ENCODE measurements at places on chromosomes 2 and 18.

GRCh38 chr18:56468396-56468795 is 170.0 kb downstream of the TXNL1 start:
- no peak for DNase-seq

GRCh38 chr2:137927846-137928245 is 36.4 kb upstream of the HNMT start:
- no peak for DNase-seq

- DNase-seq = no peak
Observed at GRCh38 chr2:219331560-219332213, 857 bp downstream of the RESP18 start.

DNA sequence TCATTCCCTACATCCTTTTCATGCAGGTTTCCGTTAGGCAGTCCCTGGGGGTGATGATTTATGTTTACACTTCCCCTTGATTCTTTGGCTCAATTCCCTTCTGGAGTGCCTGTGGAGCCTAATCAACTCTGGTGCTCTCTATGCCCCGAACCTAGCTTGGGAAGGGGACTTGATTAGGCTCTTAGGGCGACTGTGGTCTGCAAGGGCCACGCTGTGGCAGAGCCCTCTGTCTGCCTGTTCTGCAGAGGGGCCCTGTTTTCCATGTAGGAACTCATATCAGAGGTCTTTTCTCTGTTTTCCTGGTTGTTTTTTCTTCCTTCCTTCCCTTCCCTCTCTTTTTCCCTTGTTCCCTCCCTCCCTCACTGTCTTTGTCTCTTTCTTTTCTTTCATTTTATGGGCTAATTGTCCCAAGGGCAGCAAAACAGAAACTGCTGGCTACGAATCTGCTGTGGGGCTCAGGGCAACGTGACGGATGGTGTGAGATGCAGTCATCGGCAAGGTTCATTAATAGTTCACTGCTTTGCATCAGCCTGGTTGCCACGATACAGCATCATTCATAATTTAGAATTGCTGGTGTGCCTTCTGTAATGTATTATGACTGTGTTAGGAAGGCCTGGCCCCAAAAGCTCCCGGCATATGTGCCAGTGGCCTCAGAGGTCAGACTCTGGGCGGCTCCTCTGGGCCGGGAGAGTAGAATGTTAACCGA is 134.5 kb downstream of the NAPG start:
- DNase-seq = no peak

- DNase-seq = no peak
Observed at GRCh38 chr18:56118422-56118821, 520.0 kb downstream of the TXNL1 start.

GRCh38 chr18:13313006-13313686 is 94.6 kb downstream of the LDLRAD4 start:
- DNase-seq = no peak
